ENCODE measurements at places on chromosomes 1 and 21. TPM values are rescaled to one million over a fixed set of nuclear protein-coding genes. Genes with fewer than 3 reads are reported as not detected.
A peak's percentile ranks its signal among the peaks of the same experiment; 100 is the strongest.

The NEK7 gene
- total RNA-seq: 128 TPM

The UTS2 gene
- total RNA-seq: not detected

The LCE2A gene
- total RNA-seq: not detected

The C1QC gene
- total RNA-seq: 209 TPM

DNA sequence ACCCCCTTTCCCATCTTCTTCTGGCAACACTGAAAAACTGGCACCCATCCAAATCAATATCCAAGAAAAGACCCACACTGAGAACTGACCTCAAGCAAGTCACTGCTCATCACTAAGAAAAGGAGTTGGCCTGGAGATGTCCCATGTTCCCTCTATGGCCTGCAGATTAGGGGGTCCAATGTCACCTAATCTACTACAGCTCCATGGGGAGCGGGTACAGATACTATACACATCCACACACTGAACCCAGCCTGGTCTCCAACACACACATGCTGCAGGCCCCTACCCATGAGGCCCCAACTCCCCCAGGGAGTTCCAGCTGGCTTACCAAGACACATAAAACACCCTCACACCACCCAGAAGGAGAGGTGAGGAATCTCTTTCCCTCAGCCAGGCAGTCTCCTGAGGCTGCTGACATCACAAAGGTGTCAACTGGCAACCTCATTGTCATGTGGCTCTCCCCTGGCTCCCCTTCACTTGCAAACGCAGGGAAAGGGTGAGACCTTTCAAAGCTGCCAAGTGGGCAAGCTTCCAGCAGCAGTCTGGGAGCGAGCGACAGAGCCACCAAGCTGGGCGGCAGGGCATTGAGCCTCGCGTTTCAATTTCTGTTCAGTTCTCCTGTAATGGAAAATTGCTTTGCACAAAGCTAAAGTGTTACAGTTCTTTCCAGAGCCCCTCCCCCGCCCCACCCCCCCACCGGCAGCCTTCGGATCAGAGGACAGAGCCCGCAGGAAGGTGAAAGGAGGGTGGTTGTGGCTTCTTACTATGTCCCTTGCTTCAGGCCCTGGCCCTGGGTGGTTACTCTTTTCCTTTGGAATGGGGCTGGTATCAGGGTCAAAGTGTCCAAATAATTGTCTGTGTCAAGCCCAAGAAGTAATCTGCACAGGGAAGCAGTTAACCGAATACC, at the start of gene LRRC52:
Gene LRRC52, plus strand, starts transcription at position 469 of the 907 bp plus-strand sequence. Its CDS starts 297 bp downstream, at position 766.
- H3K27me3 ChIP-seq: no peaks in the 10 kb centered on the region
- no peak within 1 kb of the TSS for H3K4me3 ChIP-seq

DNA sequence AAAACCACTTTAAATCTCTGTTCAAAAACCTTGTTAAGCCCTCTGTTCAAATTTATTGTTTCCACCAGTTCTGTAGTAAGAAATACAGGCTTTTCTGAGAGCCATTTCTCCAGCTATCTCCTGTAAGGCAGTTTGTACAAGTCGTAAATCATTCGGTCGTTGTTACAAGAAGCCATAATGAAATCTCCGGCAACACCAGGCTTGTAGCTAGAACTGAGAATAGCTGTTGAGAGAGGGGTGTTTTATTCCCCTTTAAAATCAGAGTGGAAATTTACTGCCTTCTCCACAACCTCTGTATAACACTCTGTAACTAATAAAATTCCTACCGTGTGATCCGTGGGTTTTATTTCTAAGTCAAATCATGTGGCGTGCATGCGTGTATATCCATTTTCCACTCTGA, 335.8 kb upstream of the KAZN start:
- DNase-seq: no peak
- H3K27ac ChIP-seq: no peak overlapping the region
- H3K4me1 ChIP-seq: no peaks in the 10 kb centered on the region
- no peak overlapping the region for H3K4me3 ChIP-seq

The HUNK gene
- 0.20 TPM for total RNA-seq

The CHRM3 gene
- total RNA-seq: 2.1 TPM

DNA sequence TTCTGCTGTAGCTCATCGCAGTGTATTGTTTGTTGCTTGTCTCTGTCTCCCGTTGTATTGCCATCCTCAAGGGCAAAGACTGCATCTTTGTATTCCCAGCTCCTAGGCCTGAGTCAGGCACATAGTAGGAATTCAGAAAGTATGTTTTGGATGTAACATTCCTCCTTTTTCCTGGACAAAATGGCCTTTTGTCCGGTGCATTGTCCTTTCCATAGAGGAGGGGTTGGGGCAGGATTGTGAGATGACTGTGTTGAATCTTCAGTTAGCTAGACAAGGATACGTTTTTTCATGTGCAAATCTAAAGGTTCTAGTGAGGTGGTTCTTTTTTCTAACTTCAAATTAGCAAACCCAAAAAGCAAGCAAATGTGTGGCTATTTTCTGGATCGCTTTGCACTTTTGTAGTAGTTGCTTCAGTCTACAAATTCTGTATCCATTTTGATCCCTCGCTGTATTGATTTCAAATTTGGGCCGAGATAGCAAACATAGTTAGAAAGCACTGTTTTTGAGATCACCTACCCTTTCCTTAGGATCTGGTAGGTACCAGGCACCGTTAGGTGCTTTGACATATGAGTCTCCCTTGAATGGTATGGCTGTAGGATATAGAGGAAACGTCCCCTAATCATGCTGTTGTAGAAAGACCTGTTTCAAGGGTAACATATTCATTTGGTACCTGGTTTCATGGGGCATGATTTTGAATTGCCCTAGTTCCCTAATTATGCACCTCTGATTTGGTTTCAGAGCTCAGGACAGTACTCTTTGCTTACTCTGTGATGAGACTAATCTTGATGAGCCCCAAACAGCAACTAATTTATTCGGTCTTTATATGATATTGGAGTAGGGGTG, 1.2 kb downstream of the PPP1R8 start:
- H3K4me3 ChIP-seq: peak overlapping the region; percentile 85
- DNase-seq: no peak
- peaks cover 13% of the 10 kb centered on the region for H3K4me1 ChIP-seq
- H3K27ac ChIP-seq: peak overlapping the region; percentile 88

The BMP8A gene
- 9.6 TPM for total RNA-seq

DNA sequence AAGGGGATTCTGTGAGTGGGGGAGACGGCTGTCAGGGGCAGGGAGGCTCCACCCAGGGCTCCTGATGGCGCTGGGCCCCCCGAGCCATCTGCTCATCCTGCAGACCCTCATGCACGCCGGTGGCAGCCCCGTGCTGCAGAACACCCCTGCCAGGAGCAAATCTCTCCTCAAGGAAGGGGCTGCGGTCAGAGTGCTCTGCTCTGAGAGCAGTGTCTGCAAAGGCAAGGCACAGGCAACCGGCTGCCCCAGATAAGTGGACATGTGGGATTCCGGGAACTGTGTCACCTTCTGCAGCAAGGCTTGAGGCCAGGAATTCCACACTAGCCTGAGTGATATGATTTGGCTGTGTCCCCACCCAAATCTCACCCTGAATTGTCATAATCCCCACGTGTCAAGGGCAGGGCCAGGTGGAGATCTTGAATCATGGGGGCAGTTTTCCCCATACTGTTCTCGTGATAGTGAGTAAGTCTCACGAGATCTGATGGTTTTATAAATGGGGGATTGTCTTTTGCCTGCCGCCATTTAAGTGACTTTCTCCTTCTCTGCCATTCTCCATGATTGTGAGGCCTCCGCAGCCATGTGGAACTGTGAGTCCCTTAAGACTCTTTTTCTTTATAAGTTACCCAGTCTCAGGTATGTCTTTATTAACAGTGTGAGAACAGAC, 101.0 kb downstream of the PDE9A start:
- H3K36me3 ChIP-seq: peaks cover 2% of the 10 kb centered on the region
- H3K4me1 ChIP-seq: peaks cover 1% of the 10 kb centered on the region
- H3K4me3 ChIP-seq: no peak overlapping the region
- H3K27me3 ChIP-seq: no peaks in the 10 kb centered on the region
- no peak overlapping the region for H3K27ac ChIP-seq

DNA sequence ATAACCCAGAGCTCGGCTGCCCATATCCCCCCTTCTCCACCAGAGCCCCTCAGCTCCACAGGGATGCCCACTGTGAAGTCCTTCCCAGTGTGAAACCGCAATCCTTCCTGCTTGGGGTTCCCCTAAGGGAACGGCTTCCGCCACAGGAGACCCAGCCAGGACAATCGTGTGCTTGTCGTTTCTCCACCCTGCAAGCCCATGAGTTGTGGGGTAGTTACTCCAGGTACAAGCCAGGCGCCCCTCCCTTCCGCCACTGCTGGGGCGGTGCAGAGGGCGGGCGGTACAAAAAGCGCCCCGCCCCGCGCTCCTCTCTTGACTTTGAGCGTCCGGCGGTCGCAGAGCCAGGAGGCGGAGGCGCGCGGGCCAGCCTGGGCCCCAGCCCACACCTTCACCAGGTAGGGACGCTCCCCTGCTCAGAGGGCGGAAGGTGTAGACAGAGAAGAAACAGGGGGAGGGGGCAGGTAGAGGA, at the start of gene TINAGL1:
Gene TINAGL1, plus strand, starts transcription at position 315 of the 469 bp plus-strand sequence. CDS start 634 bp downstream, outside the sequence.
- H3K27ac ChIP-seq: peak within 1 kb of the TSS; percentile 85
- no peak for DNase-seq
- peak within 1 kb of the TSS; percentile 43 for H3K4me3 ChIP-seq
- H3K4me1 ChIP-seq: peaks cover 67% of the 10 kb centered on the region
- H3K27me3 ChIP-seq: no peaks in the 10 kb centered on the region

DNA sequence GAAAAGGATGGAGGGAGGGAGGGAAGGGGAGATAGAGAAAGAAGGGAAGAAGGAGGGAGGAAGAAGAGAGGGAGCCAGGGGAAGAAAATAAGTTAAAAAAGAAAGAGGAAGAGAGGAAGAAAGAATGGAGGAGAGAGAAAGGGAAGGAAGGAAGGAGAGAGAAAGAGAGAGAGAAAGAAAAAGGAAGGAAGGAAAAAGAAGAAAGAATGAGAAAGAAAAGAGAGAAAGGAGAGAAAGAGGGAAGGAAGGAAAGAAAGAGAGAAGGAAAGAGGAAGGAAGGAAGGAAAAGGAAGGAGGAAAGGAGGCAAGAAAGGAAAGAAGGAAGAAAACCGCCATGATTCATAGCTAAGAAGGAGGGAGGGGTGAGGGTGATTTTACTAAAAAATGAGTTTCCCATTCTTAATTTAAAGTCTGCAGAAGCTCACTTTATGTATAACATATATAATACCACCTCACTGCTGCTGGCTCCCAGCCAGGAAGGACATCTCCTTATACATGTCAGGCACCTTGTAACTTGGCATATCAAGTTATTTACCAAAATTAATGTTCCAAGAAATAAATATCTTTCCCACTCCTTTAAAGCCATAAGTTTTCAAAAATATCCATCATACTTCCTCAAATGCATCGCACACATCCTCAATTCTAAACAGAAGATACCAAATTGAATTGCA, 46.0 kb upstream of the OLIG2 start:
- DNase-seq: no peak
- H3K36me3 ChIP-seq: no peaks in the 10 kb centered on the region
- H3K4me1 ChIP-seq: no peaks in the 10 kb centered on the region
- no peak overlapping the region for H3K27ac ChIP-seq

- no peak for DNase-seq
- H3K36me3 ChIP-seq: no peaks in the 10 kb centered on the region
- no peak overlapping the region for H3K4me3 ChIP-seq
- no peaks in the 10 kb centered on the region for H3K27me3 ChIP-seq
Observed at GRCh38 chr1:13901597-13901996, 201.6 kb downstream of the PRDM2 start.

DNA sequence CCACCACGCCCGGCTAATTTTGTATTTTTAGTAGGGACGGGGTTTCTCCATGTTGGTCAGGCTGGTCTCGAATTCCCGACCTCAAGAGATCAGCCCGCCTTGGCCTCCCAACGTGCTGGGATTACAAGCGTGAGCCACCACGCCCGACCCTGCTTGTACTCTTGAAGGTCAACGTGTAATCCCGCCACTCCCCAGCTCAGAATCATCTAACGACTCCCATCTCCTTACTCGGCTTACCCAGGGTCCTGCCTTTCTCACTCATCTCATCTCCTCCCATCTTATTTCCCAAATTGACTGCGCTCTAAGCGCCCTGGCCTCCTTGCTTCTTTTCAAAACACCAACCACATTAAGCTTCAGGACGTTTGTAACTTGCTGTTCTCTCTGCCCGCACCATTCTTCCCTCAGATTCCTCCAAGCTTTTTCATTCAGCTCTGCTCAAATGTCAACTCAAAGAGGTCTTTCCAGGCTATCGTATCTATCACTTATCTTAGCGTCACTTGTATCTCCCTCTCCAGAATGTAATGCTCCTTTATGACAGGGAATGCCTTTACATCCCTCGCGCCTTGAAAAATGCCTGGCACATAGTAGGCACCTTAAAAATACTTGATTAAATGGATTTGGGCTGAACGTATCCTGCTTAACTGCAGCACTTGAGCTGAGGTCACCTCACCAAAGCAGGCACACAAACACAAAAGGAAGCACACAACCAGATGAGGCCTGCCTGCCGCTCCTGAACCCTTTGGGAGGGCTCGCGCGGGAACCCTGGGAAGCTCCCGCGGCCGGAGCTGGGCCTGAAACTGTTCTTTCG, 1.4 kb upstream of the USP1 start:
- DNase-seq: no peak
- H3K27me3 ChIP-seq: no peaks in the 10 kb centered on the region
- H3K4me1 ChIP-seq: peaks cover 17% of the 10 kb centered on the region
- no peaks in the 10 kb centered on the region for H3K36me3 ChIP-seq

DNA sequence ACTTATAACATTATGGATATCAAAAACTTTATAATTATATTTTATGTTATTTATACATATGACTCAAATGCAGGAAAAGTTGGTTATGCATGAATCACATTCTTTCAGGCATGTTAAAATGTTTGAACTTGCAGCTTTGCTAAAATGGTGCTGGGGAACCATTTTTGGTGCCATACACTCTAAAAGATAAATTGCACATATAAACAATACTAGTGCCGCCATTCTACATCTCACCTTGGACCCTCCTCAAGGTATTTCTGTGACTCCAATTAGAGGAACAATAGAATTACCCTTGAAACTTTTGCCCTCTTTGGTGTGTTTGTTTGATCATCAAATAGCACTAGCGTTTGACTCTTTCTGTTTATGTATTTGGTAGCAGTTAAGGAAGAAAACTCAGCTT, 997 bp downstream of the PRKACB start:
- peak overlapping the region; percentile 60 for H3K27ac ChIP-seq
- H3K36me3 ChIP-seq: no peaks in the 10 kb centered on the region
- H3K4me1 ChIP-seq: no peaks in the 10 kb centered on the region

- H3K4me1 ChIP-seq: no peaks in the 10 kb centered on the region
- DNase-seq: no peak
- no peaks in the 10 kb centered on the region for H3K36me3 ChIP-seq
- H3K4me3 ChIP-seq: no peak overlapping the region
- no peaks in the 10 kb centered on the region for H3K27me3 ChIP-seq
- no peak overlapping the region for H3K27ac ChIP-seq
Observed at GRCh38 chr1:112140743-112141142, 151.3 kb upstream of the KCND3 start.

GRCh38 chr1:238710697-238711096, 675.7 kb upstream of the CHRM3 start:
- no peak overlapping the region for H3K27ac ChIP-seq
- H3K36me3 ChIP-seq: no peaks in the 10 kb centered on the region
- H3K4me3 ChIP-seq: no peak overlapping the region
- no peaks in the 10 kb centered on the region for H3K27me3 ChIP-seq
- no peak for DNase-seq

DNA sequence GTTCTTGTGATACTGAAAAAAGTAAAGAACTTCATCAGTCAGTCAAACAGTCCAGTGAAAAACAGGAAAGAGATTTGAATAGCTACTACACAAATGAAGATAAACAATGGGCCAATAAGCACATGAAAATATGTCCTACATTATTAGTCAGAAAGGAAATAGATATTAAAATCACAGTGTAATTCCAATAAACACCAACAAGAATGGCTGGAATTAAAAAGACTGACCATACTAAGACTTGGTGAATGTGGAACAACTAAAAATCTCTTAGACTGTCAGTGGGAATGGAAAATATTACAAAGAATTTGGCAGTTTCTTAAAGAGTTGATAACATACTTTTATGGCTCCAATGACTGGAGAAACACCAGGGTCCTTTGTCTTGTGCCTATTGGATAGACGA, 241.8 kb upstream of the USP24 start:
- no peaks in the 10 kb centered on the region for H3K36me3 ChIP-seq
- no peak overlapping the region for H3K4me3 ChIP-seq
- no peak overlapping the region for H3K27ac ChIP-seq
- H3K27me3 ChIP-seq: no peaks in the 10 kb centered on the region
- no peaks in the 10 kb centered on the region for H3K4me1 ChIP-seq

The CCDC24 gene
- total RNA-seq: 5.4 TPM
